GDM1 (cell line): ENCODE measurements at places on chromosomes 5 and 9.

DNA sequence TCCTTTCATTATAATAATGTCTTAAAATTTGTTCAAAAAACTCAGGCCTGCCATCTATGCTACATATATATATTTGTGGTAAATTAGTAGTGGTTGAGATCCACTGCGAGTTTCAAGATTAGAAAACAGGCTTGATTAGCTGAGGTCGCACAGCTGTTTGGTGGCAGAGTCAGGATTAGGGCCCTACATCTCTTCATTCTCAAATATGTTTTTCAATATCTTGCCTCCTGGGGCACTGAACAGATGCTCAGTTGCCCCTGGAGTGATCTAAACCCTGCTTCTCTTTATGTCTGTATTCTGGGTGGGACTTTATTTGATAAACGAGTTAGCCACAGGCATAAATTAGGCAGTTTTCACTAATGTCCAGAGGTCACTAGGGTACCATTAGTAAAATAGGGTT, 27.8 kb upstream of the CEP120 start:
- no peak for DNase-seq

DNA sequence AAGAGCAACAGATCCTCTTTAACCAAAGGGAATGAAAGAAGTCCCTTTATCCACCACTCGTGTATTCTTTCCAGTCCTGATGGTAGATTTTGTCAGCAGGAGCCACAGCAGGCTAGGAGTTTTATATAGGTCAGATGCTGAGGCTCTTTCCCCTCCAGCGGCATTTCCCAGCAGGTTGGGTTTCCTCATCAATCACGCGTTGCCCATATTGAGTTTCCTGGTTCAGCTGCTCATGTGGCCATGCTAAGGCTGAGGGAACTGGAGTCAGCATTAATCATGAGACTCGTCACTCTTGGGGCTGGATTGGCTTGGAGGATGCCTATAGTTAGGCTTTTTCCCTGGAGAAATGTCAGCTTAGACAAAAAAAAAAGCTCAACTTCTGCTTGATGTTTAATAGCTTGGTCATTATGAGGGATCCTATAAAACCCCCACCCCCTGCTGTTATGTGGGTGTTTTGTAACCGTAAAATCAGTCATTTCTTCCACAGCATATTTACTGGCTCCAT, 193.4 kb upstream of the GAS1 start:
- no peak for DNase-seq

DNA sequence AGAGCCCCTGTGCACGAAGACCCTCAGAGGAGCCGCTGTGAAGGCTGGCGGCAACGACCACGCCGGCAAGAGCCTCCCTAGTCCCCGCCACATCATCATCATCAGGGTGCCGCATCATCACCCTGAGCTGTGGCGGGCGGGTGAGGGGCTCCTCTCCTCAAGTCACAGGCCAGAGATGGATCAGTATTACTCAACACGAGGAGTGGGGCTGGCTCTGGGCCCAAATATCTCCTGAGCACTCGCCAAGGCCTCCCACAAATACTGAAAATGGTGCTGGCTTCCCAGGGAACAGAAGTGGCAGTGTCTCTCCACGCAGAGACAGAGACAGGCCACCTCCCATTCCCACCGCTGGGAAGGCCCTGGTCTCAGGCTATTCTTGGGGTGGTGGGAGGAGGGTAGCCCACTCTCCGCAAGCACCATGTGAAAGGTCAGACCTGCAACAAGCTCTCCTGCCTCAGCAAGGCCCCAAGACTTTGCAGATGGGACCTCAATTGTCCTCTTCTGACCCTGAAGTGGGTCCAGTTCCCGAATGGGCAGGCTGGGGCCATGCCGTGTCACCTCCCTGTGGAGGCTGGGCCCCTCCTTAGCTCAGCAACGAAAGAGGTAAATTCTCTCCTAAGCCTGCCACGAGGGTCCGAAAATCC, 39.3 kb upstream of the ZNF354A start:
- DNase-seq = no peak

DNA sequence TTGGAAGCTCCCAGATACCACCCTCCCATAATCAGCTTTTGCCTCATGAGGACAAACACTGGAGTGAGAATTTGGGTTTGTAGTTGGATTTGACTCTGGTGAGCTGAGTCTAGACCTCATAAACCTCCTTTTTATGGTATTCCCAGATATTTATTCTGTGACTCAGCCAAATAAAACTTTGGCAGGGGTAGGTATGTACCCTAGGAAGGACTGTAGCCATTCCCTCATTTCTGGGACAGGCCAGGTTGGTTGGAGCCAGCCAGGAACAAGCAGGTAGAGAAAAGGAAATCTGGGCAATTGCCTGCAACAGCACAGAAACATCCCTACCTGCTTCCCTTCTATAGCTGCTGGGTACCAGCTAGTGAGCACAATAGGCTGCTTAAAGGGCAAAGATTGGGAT, 19.4 kb downstream of the ENHO start:
- no peak for DNase-seq

DNA sequence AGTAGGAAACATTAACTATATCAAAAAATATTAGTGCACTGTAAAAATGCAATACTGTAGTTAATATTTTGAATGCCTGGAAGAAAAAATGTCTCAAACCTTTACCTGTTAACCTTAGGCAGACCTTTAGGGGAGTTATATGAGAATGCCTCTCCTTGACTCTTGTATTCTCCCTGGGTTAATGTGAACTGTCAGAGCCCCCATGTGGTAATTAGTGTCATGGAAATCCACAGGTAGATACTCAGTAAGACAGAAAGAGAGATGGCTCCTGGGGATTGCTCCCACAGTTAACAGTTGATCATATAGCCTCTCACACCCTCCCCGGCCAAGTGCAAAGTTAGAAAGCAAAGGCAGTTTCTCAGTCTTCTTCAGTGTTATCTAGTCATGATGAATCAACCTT, 742.8 kb downstream of the NR2F1-AS1 start:
- no peak for DNase-seq

- DNase-seq = no peak
Observed at GRCh38 chr9:131503626-131504465, 1.1 kb downstream of the POMT1 start.

GRCh38 chr5:158326256-158326655, 467.3 kb upstream of the CLINT1 start:
- DNase-seq = no peak

GRCh38 chr5:5950658-5951057, 427.7 kb downstream of the MED10 start:
- no peak for DNase-seq

DNA sequence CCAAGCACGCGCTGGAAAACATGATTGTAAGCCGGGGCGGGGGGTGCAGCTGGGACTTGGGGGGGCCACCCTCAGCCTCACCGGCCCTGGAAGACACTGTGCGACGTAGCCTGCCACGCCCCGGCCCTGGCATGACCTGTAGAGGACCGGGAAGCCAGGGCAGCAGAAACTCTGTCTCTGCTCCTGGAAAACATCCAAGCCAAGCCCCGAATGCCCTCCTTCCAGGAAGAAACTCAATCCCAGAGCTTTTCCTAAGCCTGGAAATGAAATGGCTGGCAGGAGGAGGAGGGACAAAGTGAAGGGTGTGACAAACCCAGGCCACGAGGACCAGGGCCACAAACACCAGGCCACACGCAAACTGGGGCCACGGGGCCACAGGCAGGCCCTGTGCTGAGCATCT, 55.4 kb downstream of the KCNT1 start:
- no peak for DNase-seq
